ENCODE measurements at places on chromosomes 1 and 21.

DNA sequence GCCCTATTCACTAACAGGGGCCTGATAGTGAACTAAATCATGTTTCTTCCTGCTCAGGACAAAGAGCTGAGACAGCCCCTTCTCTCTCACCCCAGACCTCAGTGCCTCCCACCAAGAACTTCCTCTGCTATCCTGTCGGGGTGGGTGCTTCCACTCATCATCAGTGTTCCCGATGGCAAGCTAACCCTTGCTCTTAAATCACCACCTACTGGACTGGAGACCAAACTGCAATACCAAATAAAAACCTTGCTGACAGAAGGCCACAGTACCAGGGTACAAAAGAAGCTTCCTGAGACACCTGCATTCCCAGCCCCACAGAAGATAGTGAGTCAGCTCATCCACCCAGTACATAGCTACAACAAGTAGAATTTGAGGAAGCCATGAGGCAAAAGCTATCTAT lies 799.5 kb downstream of the LTN1 start:
- DNase-seq: peak; percentile 15

DNA sequence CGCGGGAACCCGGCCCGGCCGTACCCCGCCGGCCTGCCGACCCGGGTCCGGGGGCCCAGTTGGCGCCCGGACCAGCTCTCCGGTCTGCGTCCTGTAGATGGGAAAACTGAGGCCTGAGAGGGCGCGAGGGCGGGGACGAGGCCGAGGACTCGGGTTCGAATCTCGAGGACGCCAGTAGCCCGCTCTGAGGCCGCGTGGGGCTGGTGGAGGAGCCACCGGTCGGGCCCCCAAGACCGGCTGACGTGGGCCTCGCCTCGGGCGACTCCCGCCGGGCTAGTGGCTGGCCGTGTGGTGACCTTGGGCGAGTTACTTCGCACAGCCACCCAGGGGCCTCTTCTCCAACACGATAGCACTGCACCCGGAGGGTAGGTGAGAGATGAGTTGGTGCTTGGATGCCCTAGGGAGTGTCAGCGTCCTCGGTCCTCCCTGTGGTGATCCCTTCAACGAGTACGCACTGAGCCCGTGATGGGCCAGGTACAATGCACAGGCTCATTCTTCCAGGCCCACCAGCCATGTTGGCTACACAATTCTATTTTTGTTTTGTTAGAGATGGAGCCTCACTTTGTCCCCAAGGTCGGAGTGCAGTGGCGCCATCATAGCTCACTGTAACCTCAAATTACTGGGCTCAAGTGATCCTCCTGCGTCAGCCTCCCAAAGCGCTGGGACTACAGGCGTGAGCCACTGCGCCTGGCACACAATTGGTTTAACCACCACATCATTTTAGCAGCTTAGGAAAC lies 404 bp upstream of the SCMH1 start:
- DNase-seq: no peak

GRCh38 chr1:113929750-113930498 lies 800 bp downstream of the HIPK1 start:
- DNase-seq: peak; percentile 48

DNA sequence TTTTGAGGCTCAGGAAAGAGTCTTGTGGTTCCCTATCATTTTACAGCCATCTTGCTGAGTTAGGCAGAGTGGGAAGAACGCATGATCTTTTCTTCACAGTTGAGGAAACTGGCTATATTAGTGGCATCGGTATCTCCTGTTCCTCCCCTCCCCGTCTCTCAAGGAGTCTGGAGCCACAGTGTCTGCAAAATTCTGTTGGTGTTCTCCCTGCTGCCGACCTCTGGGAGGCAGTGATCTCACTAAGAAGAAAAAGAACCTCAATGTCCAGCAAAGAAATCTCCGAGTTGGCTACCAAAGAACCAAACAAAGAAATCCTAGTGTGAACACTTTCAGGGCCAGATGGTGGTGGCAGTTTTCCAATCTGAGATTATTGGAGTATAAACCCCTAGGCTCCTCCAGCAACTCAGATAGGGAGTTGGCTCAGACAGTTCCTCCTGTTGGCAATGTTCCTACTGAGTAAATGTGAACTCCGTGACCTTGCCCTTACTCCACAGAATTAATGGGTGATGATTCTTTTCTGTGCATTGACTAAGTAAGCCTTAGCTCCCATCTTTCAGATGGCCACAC lies 41.2 kb downstream of the PRAMEF20 start:
- DNase-seq: no peak

- DNase-seq: no peak
Measured at GRCh38 chr1:170874671-170875070, 60.7 kb upstream of the MROH9 start.

- DNase-seq: no peak
Measured at GRCh38 chr1:92476071-92476631, 10.6 kb downstream of the GFI1 start.
